Right atrium auricular region (tissue), 2 donors: ENCODE measurements at places on chromosomes 11 and 22. TPM values are rescaled to one million over a fixed set of nuclear protein-coding genes. Genes with fewer than 3 reads are reported as not detected.

DNA sequence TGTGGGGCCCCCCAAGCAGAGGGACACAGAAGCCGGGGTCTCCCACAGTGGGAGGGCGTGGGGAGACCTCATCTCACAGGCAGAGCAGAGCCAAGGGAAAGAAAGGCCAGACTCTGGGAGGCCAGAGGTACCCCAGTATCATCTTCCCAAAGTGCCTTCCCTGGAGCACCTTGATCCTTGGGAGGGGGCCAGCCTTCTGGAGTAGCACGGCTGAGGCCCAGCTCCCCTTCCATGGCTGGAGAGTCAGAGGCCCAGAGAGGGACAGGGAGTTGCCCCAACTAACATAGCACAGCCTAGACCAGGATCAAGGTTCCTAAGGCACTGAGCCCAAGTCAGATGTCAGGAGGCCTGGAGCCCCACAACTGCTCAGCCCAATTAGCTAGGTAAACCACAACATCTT lies 50.6 kb downstream of the ELFN2 start:
- DNase-seq: no peak

DNA sequence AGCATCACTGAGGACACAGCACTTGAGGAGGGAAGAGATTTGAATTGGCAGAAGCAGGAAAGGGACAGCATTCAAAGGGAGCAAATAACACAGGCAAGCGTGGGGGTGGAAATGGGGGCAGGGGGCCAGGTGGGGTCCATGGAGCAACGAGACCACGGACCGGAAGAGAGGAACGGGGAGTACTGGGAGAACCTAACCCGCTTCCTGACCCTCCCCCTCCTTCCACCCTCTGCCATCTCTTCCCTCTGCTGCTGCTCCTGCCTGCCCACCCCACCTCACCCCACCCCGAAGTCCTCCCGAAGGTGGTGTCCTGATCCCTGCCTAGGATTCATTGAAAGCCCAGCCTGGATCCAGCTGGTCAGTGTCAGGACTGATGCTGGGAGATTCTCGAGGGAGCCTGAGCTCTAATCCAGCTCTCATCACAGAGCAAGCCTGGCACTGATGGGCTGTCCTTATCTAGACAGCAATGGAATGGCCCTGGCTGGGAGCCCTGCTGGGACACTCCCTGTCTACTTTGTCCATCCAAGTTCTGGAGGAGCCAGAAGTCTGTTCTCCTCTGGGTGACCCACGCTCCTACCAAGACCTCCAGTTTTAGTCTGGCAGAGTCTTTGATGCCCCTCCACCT lies 105.0 kb downstream of the TRIM29 start:
- DNase-seq: no peak

GRCh38 chr11:35424157-35424940 lies 5.0 kb upstream of the SLC1A2 start:
- DNase-seq: no peak

The PICALM gene
- total RNA-seq: 286 TPM

GRCh38 chr11:100562128-100562527 lies 125.0 kb upstream of the ARHGAP42 start:
- no peak for DNase-seq

DNA sequence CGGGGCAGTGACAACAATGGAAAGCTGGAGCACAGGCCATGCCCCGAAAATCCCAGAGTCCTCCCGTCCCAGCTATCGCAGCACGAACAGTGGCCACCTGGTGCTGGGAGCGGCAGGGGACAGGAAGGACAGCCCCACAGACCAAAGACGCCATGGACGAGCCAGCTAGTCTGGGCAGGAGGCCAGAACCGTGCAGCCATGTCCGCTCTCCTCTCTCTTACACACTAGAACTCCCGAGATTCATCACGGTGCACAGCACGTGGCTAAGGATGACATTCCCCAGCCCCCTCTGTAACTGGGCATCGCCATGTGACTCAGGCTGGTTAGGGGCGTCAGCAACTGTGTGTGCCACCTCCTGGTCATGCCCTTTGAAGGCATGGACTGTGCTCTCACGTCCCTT lies 4.6 kb downstream of the CDPF1 start:
- DNase-seq: no peak

- DNase-seq: no peak
These were observed 25.1 kb downstream of the SBF2 start for GRCh38 chr11:10268746-10269488.

GRCh38 chr22:23571486-23571885 lies 8.6 kb downstream of the IGLL1 start:
- no peak for DNase-seq

DNA sequence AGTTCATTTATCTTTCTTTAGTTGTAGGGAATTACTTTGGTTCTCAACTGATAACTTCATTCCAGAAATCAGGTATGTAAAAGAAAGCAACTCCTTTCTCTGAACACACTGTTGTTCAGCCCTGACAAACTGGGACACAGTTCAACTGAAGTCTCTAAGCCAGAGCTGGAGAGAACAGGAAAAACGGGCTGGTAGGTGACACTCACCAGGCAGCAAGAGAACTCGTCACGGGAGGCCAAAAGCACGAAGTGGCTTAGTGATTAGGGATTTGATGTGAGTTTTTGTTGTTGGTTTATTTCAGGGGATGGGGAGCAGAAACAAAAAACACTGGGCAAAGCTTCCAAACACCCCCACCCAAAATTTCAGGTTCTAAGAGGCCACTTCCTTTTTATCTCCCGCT lies 54.1 kb downstream of the MYH9 start:
- no peak for DNase-seq

DNA sequence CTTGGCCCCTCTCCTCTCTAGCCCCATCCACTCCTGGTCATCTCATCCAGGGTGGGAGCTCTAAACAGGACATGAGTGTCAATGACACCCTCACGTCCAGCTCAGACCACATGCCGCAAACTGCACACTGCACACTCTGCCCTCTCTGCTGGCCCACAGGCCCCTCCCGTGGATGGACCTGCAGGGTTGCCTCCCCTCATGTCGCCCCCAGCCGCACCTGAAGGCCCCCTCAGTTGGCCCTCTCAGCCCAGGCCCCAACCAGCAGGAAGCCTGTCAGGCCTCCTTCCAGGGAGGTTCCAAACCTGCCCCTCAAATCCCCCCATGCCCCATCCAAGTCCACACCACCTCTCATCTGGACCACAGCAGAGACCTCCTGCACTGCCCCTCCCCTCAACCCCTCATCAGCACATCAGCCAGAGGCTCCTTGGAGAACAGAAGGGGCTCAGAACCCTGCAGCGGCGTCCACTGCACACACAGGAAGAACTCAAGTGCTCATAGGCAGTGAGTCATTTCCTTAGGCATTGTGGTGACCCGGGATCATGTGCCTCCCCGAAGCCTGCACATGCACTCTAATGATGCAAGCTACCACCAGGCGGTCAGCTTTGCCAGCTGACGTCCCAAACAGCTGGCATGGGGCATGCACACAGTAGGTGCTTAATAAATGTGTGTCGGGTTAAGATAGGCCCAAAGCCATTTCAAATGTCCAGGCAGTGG lies 12.9 kb upstream of the CDKN1C start:
- peak; percentile 84 for DNase-seq

GRCh38 chr11:223884-224283 lies 12.3 kb downstream of the SIRT3 start:
- DNase-seq: no peak

DNA sequence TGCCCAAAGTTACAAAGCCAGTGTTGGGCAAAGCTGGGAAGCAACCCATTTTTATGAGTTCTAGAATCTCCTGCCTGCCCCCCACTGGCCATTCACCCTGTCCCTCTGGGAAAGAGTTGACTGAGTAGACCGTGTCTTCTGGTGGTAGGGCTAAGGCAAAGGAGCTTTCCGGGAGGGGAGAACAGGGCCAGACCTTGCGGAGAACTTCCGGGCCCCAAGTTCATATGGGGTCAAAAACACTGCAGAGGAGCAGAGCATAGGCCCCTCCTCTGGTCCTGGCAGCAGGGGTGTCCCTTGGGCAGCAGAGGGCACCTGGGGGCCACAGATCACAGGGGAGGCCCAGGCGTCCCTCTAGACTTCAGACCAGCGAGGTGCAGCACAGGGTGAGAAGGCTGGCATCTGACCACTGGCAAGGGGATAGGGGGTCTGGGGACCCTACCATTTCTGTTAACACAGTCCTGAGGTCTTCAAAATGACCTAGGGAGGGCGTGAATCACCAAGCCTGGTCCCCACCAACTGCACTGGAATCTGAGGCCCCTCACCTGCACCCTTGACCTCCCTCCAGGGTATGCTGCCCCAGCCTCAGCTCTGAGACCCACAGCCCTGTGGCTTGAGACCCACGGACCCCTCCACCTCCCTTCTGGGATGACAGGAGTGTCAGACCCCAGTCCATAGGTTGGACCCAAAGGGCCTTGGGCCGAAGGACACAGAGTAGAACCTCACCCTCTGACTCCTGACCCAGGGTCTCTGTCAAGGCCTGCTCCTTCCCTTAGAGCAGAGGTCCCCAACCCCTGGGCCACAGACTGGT lies 1.3 kb upstream of the ARAP1 start:
- no peak for DNase-seq

- DNase-seq: no peak
These were observed 33.6 kb downstream of the ABCC8 start for GRCh38 chr11:17443000-17443399.

The TMEM191B gene
- not detected for total RNA-seq
